ENCODE measurements at places on chromosomes 2 and 18.

DNA sequence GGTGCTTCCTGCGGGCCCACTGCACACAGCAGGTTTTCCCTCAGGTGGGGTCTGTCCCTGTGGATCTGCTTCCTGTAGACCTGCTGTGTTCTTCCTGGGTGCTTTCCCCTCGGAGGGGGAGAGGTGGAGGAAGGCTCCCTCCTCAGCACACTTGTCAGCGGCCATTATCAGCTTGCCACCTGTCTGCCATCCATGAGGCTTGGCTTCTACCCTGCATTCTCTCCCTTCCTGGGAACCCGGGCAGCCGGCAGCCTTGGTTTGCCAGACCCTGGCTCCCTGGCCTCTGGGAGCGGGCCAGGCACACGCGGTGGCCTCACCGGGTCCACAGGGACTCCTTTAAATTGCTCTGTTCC lies 58.5 kb downstream of the INPP5D start:
- DNase-seq = no peak

DNA sequence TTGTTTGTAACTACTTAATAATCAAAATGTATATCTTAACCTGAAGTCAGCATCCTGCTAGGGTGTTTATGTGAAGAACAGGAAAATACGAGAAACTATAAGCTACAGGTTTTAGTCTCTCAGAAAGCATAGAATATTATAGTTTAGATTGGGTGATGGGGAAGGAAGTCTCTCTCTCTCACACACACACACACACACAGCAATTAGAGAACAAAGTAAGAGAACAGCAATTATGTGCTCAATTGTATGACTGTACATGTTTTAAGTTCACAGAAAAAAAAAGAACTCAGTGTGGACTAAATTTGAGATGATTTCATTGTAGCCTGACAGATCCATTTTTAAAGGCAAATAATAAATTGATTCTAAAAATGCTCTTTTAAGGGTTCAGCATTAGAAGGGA lies 94.3 kb upstream of the ZNF516 start:
- no peak for DNase-seq

- no peak for DNase-seq
Measured at GRCh38 chr2:68250196-68250595, 2.1 kb downstream of the PPP3R1 start.

DNA sequence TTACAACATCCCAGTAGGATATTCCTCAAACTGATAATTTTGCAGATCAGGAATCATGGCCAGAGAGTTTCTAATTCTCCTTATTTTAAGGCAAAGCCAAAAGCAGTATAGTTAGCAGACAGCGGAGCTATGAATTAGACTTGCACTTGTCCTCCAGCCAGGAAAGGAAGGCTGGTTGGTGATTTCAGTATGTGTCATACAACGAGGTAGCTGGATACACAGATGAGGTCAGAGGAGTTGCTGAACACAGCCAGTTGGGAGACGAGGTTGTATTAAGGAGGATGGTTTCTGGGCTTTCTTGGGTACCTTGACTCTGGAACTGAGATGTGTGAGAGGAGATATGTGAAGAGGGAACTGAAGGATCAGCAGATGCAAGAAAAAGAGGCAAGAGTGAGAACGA lies 185.2 kb downstream of the SOX11 start:
- DNase-seq = no peak

DNA sequence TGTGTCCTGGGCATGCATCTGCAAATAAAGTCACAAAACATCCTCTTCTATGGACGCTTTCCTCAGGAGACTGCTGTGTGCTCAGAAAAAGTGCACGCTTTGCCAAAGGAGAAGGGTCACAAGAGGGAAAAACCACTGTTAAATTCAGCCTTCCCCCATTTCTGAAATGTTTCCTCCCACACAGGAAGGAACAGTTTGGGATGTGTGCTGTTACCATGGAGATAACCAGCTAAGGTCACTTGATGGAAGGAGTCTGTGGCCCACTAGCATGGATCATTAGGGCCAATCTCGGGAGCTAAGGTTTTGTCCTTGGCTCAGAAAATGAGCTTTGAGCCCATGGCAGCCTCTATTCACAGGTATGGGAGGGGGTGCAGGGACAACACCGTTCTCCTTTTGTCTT lies 5.6 kb downstream of the KCNE4 start:
- no peak for DNase-seq

- DNase-seq = no peak
Measured at GRCh38 chr2:11967946-11968465, 221.6 kb downstream of the LPIN1 start.

GRCh38 chr2:72011791-72012190 lies 135.9 kb downstream of the CYP26B1 start:
- DNase-seq = no peak

GRCh38 chr18:2881088-2881839 lies 34.5 kb downstream of the EMILIN2 start:
- no peak for DNase-seq

DNA sequence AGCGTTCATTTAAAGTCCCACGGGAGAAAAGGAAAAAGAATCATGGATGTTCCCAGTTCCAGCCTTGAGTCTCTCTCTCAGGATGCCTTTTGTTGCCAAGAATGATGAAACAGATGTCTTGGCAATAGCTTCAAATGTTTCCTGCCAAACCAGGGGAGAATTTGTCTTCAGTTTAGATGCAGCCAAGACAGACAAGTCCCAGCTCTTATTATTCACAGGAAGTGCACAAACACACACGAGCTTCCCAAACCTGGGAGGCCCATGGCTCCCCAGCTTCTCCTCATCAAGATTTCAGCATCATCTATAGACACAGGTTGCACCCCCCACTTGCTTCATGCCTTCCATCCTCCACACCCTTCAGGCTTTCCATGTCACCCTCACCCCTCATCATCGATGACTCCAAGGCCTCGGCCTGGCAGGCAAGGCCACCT lies 45.9 kb downstream of the HS1BP3 start:
- DNase-seq = no peak

GRCh38 chr18:24659827-24660720 lies 199.6 kb downstream of the HRH4 start:
- DNase-seq = no peak

DNA sequence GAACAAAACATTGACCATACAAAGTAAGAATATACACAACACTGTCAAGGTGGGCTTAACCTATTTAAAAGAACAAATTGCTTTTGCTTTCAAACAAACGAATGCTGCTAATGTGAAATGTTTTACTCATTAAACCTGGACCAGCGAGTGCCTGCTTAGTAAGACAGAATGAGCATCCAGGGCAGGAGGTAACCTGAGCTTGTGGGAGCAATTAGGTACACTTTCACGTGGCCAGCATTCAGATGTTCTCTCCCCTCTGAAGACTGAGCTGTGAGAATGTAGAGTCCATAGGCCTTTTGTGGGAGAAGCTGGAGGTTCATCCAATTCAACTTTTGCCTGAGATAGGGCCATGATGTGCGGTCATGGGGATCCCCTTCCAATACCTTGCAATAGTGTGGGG lies 266.5 kb downstream of the TSN start:
- no peak for DNase-seq

GRCh38 chr2:217733461-217733860 lies 269.3 kb downstream of the TNS1 start:
- no peak for DNase-seq

GRCh38 chr2:121754851-121755236 lies 607 bp upstream of the TSN start:
- no peak for DNase-seq

DNA sequence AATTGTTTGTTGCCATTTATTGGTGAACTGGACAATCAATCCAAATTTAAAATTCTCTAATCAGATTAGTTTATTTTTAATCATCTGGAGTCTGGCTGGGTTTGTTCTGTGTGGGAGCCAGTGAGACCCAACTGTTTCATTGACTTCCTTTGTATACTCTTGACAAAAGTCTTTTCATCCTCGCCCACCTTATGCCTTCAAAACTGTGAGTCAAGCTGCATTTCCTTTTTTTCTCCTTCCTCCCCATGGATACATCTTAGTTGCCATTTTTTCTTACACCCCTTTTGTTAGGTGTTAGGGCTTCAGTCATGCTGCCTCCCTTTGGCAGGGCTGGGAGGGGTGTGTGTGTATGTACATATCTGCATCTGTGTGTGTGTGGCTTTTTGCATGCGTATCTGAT lies 117.6 kb downstream of the PRKCE start:
- no peak for DNase-seq

- DNase-seq = no peak
Measured at GRCh38 chr2:186036862-186037449, 298.4 kb downstream of the FSIP2 start.

GRCh38 chr2:128408349-128409305 lies 90.0 kb upstream of the HS6ST1 start:
- DNase-seq = no peak

DNA sequence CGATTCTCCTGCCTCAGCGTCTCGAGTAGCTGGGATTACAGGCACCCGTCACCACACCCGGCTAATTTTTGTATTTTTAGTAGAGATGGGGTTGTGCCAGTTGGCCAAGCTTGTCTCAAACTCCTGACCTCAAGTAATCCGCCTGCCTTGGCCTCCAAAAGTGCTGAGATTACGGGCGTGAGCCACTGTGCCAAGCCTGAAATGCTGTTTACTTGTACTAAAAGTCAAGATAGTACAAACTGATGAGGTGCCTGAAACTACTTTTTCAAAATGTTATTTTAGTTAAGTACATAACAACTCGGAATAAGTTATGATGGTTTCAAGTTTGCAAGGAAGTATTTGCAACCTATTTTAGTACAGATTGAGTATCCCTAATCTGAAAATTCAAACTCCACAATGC lies 85.7 kb downstream of the CEP192 start:
- no peak for DNase-seq

- no peak for DNase-seq
Measured at GRCh38 chr18:76398295-76398694, 96.7 kb downstream of the ZNF516 start.

- no peak for DNase-seq
Measured at GRCh38 chr2:174059884-174060244, 94.7 kb upstream of the SP3 start.

GRCh38 chr2:134712299-134712698 lies 6.5 kb downstream of the TMEM163 start:
- DNase-seq = no peak

DNA sequence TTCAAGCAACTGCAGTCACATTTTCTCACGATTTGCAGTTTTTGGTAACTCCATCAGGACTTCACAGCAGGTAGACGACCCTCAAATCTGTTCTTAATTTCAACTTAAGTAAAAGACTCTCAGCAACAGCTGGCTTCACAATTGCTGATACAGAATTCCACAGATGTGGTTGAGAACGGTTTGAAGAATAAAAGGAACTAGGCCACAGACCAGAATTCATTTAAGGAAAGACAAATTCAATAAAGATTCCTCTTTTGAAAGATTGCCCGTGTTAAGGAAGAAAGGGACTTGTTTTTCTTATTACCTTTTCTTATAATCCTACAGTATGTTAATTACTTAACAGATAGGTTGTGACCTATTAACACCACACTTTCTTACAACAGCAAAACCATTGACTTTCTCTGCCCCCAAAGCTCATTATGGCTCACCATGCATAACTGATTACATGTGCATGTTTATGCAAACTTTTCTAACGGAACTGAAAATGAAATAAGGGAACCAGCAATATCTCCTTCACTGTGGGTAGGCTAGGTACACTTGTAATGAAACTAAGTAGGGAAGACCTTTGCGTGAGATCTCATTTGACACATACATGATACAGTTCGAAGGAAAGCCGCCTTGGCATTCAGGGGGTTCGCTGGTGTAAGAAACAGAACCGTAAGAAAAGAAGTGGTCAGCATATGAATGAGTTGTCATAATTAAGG lies 4.7 kb upstream of the ZNF516 start:
- no peak for DNase-seq

DNA sequence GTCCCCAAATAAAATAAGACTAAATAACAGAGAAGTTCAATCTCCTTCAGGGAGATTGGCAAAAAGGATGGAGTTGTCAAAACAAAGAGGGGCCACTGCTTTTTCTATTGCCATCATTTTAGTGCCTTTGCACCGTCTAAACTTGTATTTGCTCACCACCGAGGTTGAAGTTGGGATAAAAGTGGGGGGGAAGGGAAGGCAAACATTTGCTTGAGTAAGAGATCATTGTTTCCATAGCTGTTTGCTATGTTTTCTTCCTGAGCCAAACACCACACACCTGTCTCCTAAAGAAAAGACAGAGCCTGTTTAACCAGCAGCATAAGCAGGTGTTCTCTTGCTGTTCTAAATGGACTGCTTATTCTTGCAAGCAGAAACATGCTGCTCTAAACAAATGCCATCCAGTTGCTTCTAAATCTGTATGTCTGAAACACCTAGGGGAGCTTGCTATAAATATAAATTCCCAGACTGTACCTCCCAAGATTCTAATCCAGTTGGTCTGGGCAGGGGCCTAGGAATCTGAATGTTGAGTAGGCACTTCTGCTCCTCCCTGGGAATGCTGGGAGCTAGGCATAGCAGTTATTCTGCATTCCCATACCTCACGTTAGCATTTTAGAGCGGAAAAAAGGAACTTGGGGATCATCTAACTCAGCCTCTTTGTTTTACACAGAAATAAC lies 179.4 kb upstream of the ARL4C start:
- DNase-seq = no peak

DNA sequence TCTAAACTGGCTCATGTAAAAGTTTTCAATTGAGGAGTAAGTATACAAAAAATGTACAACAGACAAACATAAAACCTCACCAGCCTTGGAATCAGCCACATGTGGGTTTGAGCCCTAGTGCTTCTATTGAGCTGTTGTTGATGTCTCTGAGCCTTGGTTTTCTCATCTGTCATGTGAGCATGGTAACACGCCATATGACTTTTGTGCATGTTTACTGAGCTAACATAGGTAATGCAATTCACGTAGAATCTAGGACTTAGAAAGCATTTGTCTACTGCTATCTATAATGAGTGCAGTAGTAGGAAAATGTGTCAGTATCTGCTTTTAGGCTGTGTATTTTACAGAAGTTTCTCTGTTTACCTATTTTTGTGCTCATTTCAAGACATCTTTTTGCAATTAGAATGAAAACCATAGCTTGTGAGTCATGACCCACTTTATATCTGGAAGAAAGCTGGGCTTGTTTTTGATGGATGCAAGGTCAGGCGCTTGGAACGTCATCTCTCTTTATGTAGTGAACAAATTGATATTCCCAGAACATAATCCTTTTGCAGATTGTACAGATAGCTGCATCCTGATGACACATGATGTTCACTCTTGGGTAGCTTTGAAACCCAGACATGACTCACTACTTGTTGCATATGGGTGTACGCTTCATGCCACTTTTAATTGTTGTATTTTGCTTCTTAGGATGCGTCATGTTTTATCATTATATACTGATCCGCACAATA lies 94.3 kb downstream of the RNF144A start:
- DNase-seq = no peak

DNA sequence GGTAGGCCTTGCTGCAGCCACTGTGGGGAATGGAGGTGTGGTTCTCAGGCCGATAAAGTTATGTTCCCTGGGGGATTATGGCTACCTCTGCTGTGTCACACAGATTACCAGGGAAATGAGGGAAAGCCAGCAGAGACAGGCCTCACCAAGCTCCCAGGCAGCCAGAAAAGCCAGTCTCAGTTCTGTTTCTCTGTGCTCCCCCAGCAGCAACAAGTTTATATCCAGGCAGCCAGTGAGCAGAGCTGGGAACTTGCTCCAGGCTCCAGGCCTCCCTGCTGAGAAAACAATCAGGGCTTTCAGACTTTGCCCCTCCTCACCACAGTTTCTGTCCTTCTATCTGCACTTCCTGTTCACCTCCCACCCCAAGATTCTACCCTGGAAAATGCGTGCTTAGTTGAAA lies 596.6 kb upstream of the GYPC start:
- no peak for DNase-seq

GRCh38 chr2:136057023-136057801 lies 60.7 kb downstream of the CXCR4 start:
- DNase-seq = no peak

All from WTC11 (cell line).